Pulmonary artery endothelial cell (primary cell): ENCODE measurements at places on chromosomes 7 and 10.

DNA sequence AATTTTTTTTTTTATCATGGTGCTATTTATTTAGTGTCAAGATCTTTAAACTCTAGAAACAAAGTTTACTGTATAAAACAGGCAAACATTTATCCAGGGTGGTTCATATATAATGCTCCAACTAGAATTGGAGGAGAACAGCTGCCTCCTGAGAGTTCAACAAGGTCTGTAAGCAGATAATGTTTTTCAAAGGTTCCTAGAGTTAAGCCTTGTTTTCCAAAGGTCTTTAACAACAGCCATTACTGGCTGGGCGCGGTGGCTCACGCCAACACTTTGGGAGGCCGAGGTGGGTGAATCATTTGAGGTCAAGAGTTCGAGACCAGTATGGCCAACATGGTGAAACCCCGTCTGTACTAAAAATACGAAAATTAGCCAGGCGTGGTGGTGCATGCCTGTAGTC, 316.7 kb downstream of the CCDC3 start:
- no peak for DNase-seq

- DNase-seq, result no peak
Observed at GRCh38 chr7:13904007-13904406, 85.5 kb downstream of the ETV1 start.

GRCh38 chr7:135235841-135236240, 2.2 kb downstream of the STRA8 start:
- DNase-seq, result no peak

- no peak for DNase-seq
Observed at GRCh38 chr7:22581099-22581498, 81.1 kb upstream of the STEAP1B start.

DNA sequence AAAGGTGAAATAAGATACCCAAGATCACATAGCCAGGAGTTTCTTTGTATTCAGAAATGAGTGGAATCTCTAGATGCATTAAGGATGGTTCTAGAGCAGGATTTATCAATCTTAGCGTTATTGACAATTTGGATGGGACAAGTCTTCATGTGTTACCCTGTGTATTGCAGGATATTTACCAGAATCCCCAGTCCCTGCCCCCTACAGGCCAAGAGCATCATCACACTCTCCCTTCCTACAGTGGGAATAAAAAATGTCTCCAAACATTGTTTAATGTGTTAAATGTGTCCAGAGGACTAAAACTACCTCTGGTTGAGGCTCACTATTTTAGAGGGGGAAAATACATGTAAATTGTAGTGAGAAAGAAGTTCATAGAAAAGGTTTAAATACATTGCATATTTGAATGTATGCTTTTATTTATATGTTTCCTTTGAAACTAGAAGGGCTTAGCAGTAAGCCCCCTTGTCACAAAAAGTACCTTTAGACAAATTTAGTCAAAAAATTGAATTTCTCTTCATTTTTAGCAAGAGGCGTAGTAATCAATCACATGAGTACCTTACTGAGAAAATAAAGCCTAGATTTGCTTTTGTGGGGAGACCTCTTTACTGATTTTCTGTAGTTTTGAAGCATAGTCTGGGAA, 141.2 kb downstream of the MLLT10 start:
- DNase-seq, result no peak

DNA sequence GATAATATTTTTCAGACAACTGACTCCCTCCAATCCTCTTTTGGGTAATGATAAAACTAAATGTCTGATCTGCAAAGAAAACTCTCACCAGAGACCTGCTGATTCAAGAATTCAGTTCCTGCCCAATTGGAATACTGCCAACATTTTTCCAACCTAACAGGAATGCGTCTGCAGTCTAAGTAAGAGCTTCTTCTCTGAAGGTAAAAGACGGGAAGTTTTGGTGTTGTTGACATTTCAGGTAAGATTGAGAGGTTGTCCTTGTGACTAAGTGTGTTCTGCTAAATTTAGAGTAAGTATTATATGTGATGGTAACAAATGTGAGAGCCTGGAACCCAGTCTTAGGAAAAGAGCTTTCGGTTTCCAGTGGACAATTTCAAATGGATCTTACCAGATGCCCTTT, 17.6 kb downstream of the IFIT5 start:
- DNase-seq, result no peak
